ENCODE measurements at places on chromosomes 5 and 9.

DNA sequence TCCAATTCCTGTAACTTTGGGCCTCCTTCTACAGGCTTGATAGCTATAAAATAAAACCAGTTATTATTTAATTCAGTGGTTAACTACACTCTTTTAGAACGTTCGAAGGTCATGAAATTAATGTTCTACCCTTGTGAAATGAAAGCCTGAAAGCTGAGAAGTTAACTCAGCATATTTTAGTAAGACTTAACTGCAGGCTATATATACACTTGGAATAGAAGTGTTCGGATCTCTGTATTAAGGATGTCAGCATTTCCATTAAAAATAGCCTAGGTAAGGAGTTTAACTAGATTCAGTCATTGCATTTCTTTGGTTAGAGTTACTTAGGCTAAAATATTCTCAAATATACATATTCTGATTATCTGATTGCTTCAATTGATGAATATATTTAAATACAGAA is 229.2 kb downstream of the MRPS30 start:
- DNase-seq: no peak

- no peak for DNase-seq
Observed at GRCh38 chr9:82354279-82354659, 365.7 kb downstream of the SPATA31D1 start.

DNA sequence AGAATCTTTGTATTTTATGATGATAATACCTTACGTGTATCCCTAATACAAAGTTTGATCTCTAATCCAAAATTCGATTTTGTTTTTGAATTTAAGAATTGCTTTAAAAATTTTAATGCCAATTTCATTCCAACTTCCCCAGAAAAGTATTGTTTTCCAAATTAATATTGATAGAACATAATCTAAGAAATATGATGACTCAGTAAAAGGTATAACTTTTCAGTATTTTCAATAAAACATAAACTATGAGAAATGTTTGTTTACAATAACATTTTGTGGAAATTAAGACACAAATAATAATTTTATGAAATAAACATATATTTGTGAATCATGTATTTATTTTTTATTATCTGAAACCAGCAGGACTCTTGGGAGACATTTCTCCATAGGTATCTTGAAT is 931.6 kb downstream of the EFNA5 start:
- no peak for DNase-seq

GRCh38 chr9:22010866-22011625 is 1.9 kb upstream of the CDKN2B start:
- no peak for DNase-seq

GRCh38 chr5:14591548-14591947 is 10.0 kb downstream of the OTULINL start:
- no peak for DNase-seq

DNA sequence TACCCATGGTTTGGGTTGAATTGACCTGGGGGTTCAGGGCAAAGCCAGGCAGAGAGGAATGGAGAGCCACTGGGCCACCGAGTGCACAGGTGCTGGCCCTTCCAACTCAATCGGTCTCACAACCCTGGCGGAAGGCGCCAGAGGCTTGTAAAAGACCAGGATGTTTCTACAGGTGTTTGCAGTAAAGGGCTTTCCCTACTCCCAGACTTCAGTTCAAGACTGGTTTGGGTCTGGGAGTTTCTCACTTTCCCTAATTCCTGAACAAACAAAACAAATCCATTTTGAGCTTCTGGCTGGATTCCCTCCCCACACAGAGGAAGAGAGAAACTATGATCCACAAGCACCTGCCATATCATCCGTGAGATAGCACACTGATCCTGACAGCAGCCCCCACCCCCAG is 125.2 kb upstream of the KLF4 start:
- DNase-seq: no peak

DNA sequence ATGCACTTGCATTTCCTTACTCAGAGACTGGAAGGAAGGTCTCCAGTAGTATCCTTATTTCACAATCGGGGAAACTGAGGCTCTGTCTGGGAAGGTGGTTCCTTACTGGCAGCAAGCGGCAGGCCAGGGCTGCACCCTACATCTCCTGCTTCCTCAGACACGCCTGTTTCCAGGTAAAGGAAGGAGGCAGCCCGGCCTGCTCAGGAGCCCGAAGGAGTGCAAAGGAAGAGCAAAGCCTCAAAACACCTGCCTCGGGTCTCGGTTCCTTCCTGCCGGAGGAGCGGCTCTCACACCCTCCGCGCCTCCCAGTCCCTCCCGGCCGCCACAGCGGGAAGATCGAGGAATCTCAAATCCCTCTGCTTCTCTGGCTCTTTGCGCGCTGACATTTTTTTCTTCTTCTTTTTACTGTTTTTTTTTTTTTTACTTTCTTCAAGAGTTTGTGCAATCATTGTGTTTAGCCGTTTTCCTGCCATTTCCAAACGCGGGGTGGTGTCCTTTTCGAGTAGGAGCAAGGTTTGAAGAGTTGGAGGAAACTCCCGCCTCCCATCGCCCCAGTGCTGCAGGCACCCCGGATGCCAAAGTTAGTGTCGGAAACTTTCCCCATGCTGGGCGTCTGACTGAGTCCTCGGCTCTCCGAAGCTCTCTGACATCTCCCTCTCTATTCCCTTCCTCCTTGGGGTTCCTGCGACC is 1.0 kb downstream of the GGTA1 start:
- DNase-seq: no peak

GRCh38 chr5:132002757-132003156 is 8.7 kb downstream of the ACSL6 start:
- no peak for DNase-seq

DNA sequence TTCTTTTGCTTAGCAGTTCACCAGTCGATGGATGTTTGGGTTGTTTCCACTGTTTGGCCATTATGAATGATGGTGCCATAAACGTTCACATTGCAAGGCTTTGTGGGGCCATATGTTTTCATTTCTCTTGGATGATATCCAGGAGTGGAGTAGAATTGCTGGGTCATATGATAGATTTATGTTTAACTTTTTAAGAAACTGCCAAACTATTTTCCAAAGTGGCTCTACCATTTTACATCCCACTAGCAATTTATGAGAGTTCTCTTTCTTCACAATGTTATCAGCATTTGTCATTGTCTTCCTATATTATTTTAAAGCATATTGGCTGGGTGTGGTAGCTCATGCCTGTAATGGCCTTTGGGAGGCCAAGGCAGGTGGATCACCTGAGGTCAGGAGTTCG is 5.2 kb downstream of the GPR107 start:
- no peak for DNase-seq

DNA sequence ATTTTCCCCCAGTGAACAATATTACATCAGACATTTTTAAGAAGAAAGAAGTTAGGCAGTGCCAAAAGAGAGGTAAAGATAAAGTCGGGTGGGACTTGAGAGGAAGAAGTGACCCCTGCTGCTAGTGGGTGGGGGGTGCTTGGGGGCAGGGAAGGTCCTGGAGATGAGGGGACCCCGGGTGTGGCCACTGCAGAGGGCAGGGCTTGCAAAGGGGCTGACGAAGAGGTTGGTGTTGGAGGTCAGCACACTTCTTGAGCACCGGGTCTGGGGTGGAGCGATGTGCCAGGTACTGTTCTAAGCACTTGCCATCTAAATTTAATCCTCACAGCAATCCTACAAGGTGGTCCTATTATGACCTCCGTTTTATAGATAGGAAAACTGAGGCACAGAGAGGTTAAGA is 62.0 kb downstream of the AMBP start:
- DNase-seq: no peak

DNA sequence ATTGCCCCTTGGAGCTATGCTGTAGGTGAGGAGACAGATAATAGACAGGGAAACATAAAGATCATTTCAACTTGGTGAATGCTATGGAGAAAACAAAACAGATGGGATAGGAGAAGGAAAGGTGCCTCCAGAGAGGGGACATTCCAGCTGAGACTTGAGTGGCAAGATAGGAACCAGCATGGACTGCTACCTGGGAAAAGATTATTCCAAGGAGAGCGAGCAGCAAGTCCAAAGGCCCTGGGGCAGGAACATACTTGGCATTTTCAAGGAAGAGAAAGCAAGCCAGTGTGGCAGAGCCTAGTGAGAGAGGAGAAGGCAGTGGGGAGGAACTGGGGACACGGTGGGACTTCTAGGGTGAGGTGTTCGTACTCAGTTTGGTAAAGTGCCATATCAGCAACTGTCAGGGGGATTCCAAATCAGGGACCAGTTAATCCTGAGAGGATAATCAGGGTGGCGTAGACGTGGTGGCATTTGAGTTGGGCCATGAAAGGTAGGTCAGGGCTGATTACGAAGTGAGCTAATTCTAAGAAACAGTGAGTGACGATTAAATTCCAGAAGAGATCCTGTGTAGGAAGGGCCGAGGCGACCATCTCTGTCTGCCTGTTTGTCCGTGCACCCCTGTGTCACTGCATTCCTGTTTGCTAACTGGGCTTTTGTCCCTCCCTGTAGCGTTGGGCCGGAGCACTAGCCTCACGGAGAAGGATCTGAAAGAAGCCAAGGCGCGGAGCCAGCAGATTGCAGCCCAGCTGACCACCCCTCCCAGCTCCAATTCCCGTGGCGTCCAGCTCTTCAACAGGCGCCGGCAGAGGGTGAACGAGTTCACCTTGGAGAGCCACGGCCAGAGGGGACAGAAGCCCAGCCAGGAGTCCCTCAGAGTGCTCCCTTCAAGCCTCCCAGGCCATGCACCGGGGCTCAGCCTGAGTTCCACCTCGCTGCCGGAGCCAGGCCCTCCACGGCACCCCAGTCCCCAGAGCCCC is 7.1 kb downstream of the SYNPO start:
- no peak for DNase-seq

Data from CD8-positive, alpha-beta memory T cell (primary cell).